ENCODE measurements at places on chromosomes 12 and 14. TPM values are rescaled to one million over a fixed set of nuclear protein-coding genes. Genes with fewer than 3 reads are reported as not detected.

- no peak for DNase-seq
- no peaks in the 10 kb centered on the region for H3K36me3 ChIP-seq
- H3K27me3 ChIP-seq: no peaks in the 10 kb centered on the region
- H3K4me3 ChIP-seq: no peak overlapping the region
These were observed 5.1 kb upstream of the NUMB start for GRCh38 chr14:73463411-73463810.

The SLC22A17 gene
- 26.2 TPM for total RNA-seq

- H3K4me3 ChIP-seq: no peak overlapping the region
- H3K27ac ChIP-seq: no peak overlapping the region
- DNase-seq: no peak
- no peaks in the 10 kb centered on the region for H3K36me3 ChIP-seq
- no peaks in the 10 kb centered on the region for H3K4me1 ChIP-seq
These were observed 473.4 kb downstream of the AACS start for GRCh38 chr12:125538401-125539199.

DNA sequence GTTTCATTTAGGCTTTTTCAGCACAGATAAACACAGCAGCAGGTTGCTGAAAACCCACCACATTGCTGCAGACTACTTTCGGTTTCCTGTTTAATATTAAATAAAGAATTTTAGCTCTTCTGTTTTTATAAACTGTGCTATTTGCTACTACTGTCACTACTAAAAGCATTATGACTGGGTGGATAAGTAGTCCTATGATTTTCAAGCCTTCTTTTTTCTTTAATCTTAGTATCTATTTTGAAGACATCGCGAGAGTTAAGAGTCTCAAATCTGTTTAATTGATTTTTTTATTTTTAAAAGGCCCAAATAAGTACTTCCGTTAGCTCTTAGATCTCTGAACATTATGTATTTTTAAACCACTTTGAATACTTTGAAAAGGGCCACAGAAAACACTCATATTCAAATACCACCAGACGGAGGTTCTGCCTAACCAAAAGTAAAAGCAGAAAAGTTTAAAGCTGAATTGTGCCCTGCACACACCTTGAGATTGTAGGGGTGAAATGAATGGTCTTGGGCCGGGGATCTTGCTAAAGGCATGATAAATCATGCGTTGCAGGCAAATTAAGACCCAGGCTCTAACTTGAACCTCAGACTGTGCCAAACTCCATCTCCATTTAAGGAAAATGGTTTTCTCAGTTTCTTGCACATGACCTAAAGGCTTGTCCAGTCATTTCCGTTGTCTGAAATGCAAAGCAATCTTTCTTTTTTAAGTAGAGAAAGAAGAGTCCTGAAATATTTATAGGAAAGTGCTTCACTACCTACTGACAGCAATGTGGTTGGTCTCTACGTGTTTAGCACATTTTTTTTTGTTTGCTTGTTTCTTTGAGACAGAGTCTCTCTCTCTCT lies 13.6 kb upstream of the FOXN3 start:
- no peak overlapping the region for H3K27ac ChIP-seq
- H3K27me3 ChIP-seq: peaks cover 21% of the 10 kb centered on the region
- peaks cover 2% of the 10 kb centered on the region for H3K36me3 ChIP-seq
- no peak overlapping the region for H3K4me3 ChIP-seq
- no peak for DNase-seq

- DNase-seq: no peak
- peaks cover 3% of the 10 kb centered on the region for H3K27me3 ChIP-seq
- H3K4me1 ChIP-seq: no peaks in the 10 kb centered on the region
- no peaks in the 10 kb centered on the region for H3K36me3 ChIP-seq
- H3K27ac ChIP-seq: no peak overlapping the region
- no peak overlapping the region for H3K4me3 ChIP-seq
These were observed 192.3 kb downstream of the NUAK1 start for GRCh38 chr12:105946493-105946901.

DNA sequence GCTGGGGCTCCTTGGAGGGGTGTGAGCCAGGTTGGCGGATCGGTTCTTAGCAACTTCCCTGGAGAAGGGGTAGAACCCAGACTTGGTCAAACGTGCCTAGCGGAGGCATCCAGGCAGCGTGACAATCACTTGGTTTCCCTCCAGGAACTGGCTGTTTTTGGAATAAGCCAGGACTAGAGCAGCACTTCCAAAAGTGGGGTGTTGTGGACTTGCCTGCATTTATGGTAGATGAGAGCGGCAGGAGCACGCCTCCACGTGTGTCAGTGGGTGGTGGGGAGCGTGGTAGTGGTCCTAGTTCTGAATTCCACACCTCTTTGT lies 2.8 kb downstream of the PRMT8 start:
- no peaks in the 10 kb centered on the region for H3K36me3 ChIP-seq
- no peak overlapping the region for H3K4me3 ChIP-seq
- no peak overlapping the region for H3K27ac ChIP-seq
- peaks cover 81% of the 10 kb centered on the region for H3K27me3 ChIP-seq

The BEGAIN gene
- total RNA-seq: 0.58 TPM

DNA sequence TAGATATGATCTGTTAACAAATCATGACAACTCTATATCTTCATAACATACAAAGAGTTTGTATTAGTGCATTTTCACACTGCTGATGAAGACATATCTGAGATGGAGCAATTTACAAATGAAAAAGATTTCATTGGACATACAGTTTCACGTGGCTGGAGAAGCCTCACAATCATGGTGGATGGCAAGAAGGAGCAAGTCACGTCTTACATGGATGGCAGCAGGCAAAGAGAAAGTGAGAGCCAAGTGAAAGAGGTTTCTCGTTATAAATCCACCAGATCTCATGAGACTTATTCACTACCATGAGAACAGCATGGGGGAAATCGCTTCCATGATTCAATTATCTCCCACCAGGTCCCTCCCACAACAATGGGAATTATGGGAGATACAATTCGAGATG lies 157.6 kb downstream of the DUSP6 start:
- no peak for DNase-seq
- H3K27me3 ChIP-seq: no peaks in the 10 kb centered on the region
- H3K4me1 ChIP-seq: no peaks in the 10 kb centered on the region
- H3K4me3 ChIP-seq: no peak overlapping the region

DNA sequence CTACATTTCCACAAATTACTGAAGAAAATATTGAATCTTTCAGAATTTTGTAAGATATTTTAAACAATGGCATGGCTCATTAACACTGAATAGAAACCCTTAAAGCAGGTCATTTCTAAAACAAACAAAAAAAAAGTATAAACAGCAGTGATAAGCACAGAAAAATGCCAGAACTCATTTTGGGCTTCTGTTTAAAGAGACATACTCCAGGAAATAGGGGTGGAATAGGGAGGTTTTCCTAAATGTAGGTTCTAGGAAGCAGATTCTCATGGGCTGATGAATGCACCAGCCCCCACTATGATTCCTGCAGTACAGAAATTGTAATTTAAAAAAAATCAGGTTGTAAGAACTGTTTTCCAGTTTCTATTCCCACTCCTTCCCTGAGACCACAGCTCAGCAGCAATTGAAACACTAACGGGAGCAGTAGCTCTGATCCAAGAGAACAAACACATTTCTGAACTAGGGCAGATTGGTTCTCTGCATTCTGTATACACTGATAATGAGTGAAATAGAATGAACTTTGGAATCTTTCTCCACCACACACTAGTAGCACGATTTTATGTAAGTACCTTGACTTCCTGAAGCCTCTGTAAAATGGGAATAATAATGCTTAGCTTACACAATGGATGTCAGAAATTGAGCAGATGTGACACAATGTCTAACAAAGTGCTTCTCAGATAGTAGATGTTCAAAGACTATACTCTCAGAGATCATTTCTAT lies 115.6 kb upstream of the TMTC1 start:
- H3K36me3 ChIP-seq: no peaks in the 10 kb centered on the region
- H3K27me3 ChIP-seq: no peaks in the 10 kb centered on the region
- no peak for DNase-seq
- H3K4me3 ChIP-seq: no peak overlapping the region

DNA sequence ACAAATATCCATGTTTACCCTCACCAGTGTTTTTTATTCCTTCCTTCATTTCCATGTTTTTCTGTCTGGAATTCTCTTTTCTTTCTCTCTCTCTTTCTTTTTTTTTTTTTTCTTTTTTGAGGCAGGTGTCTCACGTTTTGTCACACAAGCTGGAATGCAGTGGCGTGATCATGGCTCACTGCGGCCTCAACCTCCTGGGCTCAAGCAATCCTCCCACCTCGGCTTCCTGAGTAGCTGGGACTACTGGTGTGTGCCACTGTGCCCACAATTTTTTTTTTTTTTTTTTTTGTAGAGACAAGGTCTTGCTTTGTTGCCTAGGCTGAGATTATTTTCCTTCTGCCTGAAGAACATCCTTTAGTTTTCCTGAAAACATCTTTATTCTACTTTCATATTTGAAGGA lies 15.0 kb upstream of the AMIGO2 start:
- H3K27ac ChIP-seq: no peak overlapping the region
- H3K4me3 ChIP-seq: no peak overlapping the region
- DNase-seq: no peak

- H3K27ac ChIP-seq: no peak overlapping the region
- no peak for DNase-seq
- H3K27me3 ChIP-seq: peaks cover 23% of the 10 kb centered on the region
- H3K4me3 ChIP-seq: no peak overlapping the region
- no peaks in the 10 kb centered on the region for H3K4me1 ChIP-seq
These were observed 359.9 kb downstream of the ADGRD1 start for GRCh38 chr12:131313635-131314034.

The LTBR gene
- 18.3 TPM for total RNA-seq

DNA sequence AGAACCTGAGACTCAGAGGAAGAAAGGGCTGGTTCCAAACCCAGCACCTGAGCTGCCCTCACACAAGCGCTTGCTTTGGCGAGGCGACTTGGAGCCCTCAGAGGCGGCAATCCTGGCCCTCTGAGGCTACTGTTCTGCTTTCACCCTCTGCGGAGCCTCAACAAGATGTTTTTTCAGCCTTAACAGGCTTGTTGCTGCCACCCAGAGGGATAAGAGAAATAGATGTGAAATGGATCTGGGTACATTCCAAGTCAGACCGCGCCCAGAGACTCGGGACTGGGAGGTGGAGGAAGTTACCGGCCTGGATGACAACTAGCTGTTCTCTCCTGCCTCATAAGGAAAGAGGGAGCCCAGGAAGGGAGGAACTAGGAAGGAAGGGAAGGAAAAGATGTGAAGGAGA lies 89.6 kb downstream of the TTC7B start:
- H3K27ac ChIP-seq: peak overlapping the region; percentile 29
- H3K4me1 ChIP-seq: peaks cover 5% of the 10 kb centered on the region

The FLRT2 gene
- 312 TPM for total RNA-seq

DNA sequence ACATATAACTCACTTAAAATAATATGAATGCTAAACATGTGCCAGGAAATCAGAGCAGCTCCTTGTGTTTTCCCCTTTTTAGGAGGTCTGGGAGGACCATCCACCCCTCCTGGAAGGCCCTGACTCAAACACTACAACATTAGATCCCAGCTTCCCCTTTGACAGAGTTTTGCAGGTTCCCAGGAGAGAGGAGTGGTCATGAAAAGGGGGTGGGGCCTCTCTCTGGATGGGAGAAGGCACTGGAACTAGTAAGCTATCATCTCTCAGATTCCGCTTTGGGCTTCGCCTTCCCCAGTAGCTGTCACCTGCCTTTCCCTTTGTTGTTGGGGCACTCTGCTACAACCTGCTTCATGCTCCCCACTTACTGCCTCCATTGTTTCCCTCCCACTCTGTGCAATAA lies 149.2 kb downstream of the ZFP36L1 start:
- H3K4me1 ChIP-seq: peaks cover 3% of the 10 kb centered on the region
- no peak overlapping the region for H3K4me3 ChIP-seq
- H3K27me3 ChIP-seq: no peaks in the 10 kb centered on the region
- H3K36me3 ChIP-seq: peaks cover 7% of the 10 kb centered on the region

The RTN1 gene
- total RNA-seq: 27.0 TPM

DNA sequence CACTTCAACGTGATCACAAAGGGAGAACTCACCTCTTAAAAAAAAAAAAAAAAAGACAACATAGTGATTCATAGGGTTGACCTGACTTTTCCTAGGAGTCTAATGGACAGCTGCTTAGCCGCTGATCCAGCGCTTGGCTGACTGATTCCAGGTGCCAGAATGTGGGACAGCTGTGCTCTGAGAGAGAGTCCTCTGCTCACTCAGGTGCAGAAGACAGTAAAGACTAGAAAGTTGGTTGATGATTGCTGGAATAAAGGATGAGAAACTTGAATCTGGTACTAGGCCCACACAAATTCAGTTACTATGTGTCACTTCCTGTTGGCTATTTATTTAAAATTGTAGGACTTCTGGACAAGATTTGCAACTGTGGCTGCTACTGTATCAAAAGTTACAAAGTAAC lies 229.4 kb downstream of the CHST11 start:
- H3K27ac ChIP-seq: no peak overlapping the region
- no peak overlapping the region for H3K4me3 ChIP-seq
- H3K36me3 ChIP-seq: no peaks in the 10 kb centered on the region
- H3K4me1 ChIP-seq: no peaks in the 10 kb centered on the region

The EPS8 gene
- total RNA-seq: 20.4 TPM

DNA sequence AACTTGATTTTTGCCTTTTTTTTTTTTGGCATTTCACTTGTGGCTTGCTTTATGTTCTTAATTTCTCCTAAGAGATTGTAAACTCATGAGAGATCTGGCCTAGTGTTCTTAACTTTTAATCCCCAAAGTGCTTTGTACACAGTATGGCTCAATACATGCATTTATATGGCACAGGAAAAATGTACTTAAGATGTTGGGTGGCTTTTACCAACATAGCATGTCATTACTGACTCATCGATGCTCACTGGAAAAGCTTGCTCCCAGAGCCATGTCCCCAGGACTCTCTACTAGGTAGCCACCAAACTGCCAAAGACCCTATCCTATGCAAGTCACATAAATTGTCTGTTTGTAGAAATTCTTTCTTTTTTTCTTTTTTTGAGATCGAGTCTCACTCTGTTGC lies 13.1 kb upstream of the SMCO3 start:
- no peaks in the 10 kb centered on the region for H3K27me3 ChIP-seq
- no peak for DNase-seq
- H3K4me1 ChIP-seq: no peaks in the 10 kb centered on the region
- no peaks in the 10 kb centered on the region for H3K36me3 ChIP-seq
- H3K4me3 ChIP-seq: no peak overlapping the region
- no peak overlapping the region for H3K27ac ChIP-seq

DNA sequence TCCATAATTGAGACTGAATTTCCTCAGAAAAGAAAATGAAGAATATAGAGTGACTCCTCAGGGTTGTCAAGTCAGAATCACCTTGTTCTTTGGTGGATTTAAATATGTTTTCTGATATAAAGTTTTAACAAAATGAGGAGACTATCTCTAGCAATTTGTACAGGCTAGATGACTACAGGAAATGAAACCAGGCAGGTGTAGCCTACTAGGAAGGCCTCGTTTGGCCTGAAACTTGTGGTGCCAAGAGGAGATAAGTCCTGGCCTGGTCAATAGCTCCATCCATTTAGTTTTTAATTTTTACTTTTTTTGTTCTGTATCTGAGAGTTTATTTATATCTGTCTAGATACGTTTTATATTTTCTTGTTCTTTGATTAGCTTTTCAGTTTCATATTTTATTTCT lies 41.5 kb downstream of the SNAPC1 start:
- H3K27me3 ChIP-seq: peaks cover 7% of the 10 kb centered on the region
- no peak overlapping the region for H3K27ac ChIP-seq
- H3K36me3 ChIP-seq: no peaks in the 10 kb centered on the region

GRCh38 chr12:123050913-123051312 lies 70.4 kb downstream of the ARL6IP4 start:
- DNase-seq: no peak
- H3K4me1 ChIP-seq: no peaks in the 10 kb centered on the region
- peaks cover 27% of the 10 kb centered on the region for H3K27me3 ChIP-seq
- no peaks in the 10 kb centered on the region for H3K36me3 ChIP-seq
- no peak overlapping the region for H3K4me3 ChIP-seq

- no peak overlapping the region for H3K27ac ChIP-seq
- peaks cover 19% of the 10 kb centered on the region for H3K36me3 ChIP-seq
- H3K4me3 ChIP-seq: no peak overlapping the region
These were observed 85.9 kb downstream of the FBXW8 start for GRCh38 chr12:116996621-116997020.

Measured in progenitor cell of endocrine pancreas (in vitro differentiated cells).